ENCODE measurements at places on chromosomes 2 and 18.

DNA sequence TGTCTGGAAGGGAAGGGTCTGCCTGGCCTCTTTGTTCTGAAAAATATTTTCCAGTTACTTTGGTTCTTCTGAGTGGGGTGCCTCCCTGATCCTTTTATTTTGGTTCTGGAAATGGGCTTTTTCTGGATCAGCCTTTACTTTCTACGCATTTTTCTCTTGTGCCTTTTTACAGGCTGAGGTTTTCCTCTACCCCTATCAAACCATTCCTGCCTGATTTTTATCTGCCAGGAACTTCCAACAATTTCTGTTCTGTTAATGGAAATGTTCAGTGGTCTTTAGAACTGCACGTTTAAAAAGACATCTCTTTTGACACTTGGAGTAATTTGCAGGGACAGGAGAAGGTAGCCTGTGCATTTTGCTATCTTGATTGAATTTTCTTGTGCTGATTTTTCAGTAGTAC is 113.8 kb downstream of the ARHGAP28 start:
- DNase-seq, result no peak

DNA sequence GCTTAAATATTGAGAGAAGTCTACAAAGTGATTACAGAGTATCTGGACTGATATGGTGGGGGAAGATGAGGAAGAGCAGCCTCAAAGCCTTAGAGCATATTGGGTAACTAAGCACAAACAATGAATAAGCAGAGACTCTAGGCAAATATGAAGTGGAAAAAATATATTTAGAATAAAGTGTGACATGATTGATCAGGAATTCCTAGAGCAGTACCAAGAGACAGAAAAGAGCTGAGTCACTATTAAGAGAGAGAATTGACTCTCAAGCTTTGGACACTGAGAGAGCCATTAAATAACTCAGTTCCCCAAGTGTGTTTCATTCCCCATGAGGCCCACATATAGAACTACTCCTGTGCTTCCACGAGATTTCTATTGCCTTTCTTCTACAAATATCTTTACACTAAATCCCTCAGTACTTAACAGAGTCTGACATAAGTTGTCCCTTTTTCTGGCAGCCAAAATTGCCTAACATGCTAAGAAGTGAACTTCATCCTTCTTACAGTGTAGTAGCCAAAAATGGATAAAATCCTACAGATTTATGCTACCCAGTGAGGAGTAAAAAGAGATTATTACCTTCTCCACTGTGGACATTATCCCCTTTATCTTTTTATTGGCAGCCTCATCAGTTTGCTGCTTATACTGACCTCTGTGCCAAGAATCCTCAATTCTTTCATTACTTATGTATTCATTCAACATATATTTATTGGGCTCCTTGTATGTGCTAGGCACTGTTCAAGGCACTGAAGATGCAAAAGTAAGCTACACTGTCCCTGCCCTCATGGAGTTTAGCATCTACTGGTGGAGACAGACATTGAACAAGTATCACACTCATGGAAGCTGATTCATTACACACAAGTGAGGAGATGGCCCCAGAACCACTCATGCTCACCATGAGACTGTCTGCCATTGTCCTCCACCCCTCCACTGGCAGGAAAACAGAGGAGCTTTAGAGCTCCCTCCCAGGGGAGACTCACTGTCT is 45.4 kb downstream of the SLC40A1 start:
- no peak for DNase-seq

GRCh38 chr18:46281185-46282176 is 177.3 kb downstream of the HAUS1 start:
- peak; percentile 30 for DNase-seq

GRCh38 chr18:77052297-77052982 is 80.1 kb downstream of the MBP start:
- no peak for DNase-seq

DNA sequence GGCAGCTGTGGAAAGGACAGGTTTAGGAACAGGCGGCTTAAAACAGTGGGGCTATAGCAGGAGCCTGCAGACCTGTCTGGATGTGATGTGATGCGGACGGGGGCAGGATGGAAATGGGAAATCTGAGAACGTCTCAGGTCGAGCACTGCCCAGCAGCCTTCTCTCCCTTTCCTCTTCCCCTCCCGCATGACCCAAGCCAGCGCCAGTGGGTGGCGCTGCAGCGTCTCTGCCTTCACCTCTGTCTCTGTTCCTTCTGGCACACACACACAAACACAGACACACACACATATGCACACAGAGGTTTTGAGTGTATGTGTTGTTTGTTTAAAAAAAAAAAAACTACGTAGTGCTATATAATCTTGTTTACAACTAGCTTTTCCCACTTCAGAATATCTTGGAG is 82.0 kb upstream of the SLC66A3 start:
- DNase-seq, result peak; percentile 4

GRCh38 chr2:151826737-151827157 is 1.5 kb downstream of the ARL5A start:
- DNase-seq, result no peak

GRCh38 chr18:78984941-78985784 is 5.5 kb downstream of the SALL3 start:
- peak; percentile 1 for DNase-seq

GRCh38 chr18:63477968-63478367 is 1.2 kb downstream of the SERPINB5 start:
- DNase-seq, result no peak

- no peak for DNase-seq
Measured at GRCh38 chr18:45378933-45379332, 236.3 kb upstream of the SLC14A2 start.

DNA sequence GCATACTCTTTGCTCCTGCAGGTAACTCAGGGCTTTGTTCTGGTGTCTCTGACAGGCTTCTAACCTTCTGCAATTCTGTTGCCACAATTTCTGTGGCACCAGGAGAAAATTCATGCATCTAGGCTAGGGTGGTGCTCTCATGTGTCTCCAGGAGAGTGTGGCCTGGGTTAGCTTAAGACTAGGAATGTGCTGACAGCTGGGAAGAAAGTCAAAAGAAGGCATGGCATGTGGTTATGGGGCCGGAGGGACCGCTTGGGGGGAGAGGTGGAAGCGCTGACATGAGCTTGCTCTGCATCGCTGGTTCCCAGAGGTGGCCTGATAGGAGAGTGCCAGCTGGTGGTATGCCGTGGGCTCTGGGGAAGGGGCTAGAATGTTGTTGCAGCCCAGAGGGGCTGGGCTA is 173.3 kb upstream of the TNP1 start:
- no peak for DNase-seq

GRCh38 chr2:217254111-217254510 is 394.2 kb upstream of the TNP1 start:
- no peak for DNase-seq

- peak; percentile 60 for DNase-seq
Measured at GRCh38 chr2:15159751-15160177, 401.4 kb downstream of the NBAS start.

DNA sequence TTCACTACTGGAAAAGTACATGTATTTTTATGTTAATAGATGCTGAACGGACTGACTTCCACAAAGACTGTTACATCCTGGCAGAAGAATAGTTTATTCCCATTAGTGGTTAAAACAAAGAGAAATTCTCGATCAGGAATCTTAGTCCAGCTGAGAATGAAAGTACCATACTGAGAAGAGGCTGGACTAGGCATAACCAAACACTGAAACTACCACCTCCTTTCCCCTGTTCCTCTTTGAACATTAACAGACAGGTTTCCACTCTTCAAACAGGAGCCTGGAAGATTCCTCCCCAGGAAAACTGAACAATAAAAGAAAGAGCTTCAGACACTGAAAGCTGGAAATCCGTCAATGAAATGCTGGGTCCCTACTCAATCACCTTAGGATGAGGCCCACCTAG is 25.8 kb downstream of the LDAH start:
- no peak for DNase-seq

DNA sequence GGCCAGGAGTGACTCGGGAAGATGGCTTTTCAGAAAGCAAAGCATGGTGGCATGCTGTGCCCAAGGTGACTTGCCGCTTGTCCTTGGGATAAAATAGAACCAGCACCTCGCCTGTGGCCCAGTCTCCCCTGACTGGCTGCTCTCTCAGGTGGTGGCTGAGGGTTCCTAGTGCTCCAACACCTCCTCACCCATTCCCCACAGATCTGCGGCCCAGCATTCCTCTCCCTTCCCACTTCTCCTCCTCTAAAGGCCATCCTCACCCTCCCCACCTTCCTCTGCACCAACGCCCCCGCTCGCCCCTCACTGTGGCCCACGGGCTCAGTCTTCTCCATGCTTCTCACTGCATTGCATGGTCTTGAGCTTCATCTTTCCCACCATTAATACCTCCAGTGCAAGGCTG is 132.4 kb downstream of the PXDN start:
- no peak for DNase-seq

- no peak for DNase-seq
Measured at GRCh38 chr2:220365023-220365422, 737.6 kb downstream of the SLC4A3 start.

GRCh38 chr2:82391386-82391785 is 2067.7 kb downstream of the SUCLG1 start:
- no peak for DNase-seq

DNA sequence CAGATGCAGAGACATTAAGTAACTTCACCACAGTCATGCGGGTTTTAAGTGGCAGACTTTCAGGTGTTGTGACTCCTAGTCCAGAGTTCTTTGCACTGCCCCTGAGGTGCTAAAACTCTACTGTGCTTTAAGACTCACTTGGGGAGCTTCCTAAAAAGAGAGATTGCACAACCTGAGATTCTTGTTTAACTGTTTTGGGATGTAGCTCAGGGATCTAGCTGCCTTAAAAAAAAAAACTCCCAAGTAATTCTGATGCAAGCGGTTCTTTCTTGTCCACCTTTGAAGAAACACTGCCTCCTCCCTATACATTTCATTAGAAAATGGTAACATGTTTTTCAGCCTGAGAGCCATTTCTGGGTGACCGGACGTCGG is 13.0 kb downstream of the IL37 start:
- DNase-seq, result no peak

- DNase-seq, result peak; percentile 24
Measured at GRCh38 chr2:200905618-200906296, 16.6 kb downstream of the NIF3L1 start.

DNA sequence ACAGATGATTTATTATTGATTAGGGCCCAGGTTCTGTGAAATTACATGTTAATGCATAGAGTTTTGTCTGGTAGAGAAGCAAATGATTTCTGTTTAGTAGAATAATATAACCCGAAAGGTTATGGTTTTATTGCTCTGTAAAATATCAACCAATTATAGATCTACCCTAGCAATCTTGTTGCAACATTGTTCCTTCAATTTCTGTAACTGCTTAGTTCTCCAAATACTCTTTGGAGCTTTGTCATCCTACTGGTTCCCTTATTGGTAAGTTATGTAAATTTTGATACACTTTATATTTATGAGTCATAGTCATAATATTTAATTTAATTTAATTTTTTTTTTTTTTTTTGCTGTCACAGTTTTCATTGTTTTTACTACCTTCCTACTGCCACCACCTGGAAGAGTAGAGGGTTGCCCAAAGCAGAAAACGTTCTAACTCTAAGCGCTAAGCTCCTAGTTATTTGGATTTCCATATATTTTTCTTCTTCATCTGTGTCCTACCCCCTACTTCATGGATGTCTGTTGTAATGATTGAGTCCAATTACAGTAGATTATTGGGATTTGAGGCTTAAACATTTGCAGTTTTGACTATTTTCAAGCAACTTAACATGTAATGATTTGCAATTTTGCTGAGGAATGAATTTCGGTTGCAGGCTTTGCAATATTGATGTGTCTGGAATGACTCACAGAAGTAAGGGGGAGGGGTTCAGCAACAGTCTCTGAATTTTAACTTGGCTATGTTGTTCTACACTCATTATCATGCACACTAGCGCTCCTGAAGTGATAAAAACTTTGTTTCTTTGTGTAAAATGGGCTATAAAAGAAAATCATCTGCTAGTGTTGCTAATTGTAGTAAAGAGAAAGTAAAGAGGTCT is 51.1 kb downstream of the NABP1 start:
- DNase-seq, result no peak

GRCh38 chr18:12253027-12253426 is 1.1 kb upstream of the CIDEA start:
- DNase-seq, result no peak

DNA sequence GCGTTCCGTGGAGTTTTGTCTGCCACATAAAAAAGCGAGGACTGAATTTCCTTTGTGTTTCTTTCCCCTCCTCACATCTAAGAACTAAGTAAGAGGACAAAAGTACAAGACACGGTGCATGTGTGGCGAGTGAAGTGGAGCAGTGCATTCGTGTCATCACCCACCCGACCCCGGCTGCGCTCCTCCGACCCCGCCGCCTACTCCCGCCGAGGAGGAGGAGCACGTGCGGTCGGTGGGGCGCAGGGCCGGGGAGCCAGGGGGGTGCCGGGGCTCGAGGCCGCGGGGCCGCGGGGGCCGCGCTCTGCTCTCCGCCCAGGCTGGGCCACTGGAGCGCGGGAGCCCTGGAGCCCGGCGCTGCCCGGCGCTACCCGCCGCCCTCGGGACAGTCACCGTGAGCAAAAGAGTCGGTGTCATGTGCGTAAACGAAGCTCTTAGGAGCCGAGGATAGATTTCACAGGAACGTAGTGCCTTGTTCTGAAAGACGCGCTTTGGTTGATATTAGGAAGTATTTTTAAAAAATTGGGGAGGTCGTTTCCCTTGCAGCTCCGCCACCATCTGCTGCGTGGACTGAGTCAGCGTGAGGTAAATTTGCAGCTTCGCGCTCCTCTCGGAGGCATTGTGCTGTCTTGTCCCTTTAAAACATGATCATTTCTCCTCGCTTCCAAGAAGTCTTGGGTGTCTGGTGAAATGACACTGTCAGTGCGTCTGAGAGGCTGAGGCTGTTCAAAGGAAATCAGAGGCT is 11.0 kb downstream of the TBR1 start:
- no peak for DNase-seq
